ENCODE measurements at places on chromosomes 5 and 9.

DNA sequence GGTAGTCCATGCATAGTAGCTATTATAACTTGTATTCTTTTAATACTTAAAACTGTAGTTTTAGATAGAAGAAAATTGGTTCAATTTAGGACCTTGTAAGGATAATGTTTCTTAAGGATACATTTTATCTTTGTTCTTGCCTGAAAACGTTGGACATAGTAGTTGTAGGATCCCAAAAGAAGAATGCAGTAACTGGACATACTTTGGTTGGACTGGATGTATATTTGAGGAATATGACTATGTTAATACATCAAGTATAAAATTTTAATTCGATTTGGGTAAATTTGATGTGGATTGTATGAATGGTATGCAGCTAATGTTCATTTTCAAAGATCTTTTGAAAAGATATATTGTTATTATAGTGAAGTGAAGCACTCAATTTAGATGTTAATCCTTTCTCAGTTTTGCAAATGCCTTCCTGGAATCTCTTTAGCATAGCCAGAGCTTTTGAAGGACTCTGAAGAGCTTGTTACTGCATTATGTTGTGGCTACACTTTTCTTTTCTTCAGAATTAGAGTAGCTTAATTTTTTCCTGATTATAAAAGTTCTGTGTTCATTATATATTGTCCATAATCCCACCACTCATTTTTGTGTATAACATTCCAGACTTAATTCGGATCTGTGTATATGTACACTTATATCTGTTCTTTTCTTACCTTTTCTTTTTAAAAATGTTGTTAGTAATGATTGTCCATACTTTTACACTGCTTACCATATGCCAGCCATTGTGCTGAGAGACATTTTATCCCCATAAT lies 41.2 kb downstream of the LRRTM2 start:
- DNase-seq = no peak

DNA sequence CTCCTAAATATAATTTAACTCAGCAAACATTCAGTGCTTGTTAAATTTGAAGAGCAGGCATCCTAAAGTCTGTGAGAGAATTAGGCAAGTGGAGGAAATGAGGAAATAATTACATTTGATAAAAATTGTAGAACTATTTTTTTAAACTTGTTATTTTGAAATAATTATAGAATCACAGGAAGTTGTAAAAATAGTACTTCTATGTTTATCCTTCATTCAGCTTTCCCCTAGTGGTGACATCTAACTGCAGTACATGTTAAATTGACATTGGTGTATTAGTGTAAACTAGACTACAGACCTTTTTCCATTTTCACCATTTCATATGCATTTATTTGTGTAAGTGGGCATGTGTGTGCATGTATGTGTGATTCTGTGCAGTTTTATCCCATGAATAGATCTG lies 51.6 kb downstream of the F2RL2 start:
- DNase-seq = no peak

DNA sequence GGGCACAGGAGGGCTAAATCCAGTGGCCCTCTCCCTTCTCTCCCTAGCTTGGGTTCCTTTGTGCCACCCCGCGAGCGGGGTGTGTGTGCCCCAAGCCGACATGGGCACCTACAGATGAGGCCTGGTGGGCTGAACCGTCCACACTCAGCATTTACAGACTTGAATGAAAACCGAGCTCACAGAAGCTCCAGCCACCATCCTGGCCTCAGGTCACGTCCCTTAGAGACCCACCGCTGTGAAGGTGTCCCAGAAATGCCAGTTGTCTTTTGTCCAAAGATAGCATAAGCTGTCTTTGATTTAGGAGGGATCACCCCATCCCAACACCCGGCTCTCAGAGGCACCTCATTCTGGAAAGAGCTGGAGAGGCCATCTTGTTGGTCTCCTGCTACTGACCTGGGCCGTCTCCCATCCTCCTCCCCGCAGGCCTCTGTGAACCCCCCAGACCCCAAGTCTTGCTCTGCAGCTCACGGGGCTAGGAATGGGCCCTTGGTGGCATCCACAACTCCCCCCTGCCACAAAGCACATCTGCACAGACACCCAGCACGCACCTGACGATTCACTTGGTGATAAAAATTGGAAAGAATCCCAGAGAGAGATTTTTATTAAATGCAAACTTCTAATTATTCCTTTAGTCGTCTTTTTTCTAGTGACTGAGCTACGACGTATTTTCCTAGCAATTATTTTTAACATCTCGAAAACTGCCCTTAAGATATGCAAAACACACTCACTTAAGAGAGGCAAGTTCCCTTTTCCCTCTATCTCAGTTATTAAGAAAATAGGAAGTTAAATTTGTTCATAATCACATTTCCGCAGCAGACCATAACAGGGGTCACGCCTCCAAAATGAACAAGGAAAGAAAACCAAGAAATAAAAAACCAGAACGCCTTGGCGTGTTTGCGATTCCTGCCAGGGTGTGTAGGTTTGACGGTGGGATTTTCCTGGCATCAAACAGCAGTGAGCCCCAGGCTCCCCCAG lies 80.5 kb upstream of the LMX1B start:
- no peak for DNase-seq

DNA sequence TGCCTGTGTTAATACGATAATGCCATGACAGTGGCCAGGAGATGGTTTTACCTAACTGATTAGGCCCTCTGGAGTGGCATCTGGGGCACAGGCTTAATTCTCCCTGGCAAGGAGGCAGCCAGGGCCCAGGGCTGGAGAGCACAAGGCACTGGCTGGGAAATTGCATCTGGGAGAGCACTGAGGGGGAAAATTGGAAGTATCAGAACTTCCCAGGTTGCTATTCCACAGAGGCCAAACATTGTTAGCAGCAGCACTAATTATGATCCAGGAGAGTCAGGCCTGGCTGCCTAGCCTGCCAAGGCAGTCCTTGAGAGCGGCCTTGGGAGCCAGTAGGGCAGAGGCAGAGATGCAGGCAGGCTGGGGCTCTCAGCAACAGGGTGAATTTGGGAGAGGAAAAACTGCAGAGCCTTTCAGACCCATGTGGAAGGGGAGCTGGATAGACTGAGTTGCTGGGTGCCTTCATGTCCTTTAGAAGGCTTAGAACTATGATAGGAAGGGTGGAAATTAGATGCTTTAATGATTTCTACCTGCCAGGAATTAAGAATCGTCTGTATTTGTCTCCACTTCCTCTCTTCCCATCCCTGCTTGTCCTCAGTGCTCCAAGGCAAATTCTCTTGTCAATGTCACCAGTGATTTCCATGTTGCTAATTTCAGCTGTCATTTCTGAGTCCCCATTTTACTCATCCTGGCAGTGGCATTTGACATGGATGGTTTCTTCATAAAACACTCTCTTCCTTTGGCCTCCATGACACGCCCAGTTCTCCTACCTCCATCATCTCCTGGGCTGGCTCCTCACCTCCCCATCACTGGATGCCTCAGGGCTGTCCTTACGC lies 56.1 kb upstream of the HSPA9 start:
- no peak for DNase-seq

GRCh38 chr5:74042959-74043358 lies 417.0 kb downstream of the ARHGEF28 start:
- peak; percentile 8 for DNase-seq

DNA sequence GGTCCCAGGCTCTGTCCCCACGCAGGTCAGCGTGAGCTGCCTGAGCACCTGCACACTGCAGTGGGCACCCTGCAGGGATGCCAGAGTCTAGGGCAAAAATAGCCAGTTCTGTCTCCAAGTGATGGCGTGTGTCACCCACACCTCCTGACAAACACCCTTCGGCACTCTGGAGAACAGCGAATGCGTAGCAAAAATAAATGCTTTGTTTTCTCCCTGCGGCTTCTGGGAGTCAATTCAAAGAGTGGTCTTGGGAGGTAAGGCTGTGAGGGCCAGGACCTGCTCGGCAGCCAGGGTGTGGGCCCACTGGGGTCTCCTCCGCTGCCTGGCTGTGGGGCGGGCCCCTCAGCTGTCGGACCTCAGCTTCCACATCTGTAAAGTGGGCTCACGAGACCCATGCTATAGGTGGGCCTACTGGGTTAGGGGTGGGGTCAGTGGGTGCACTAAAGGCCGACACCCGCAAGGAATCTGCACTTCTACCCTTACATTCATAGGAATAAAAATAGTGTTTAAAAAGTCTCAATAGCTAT lies 37.4 kb downstream of the RASGEF1C start:
- DNase-seq = no peak

DNA sequence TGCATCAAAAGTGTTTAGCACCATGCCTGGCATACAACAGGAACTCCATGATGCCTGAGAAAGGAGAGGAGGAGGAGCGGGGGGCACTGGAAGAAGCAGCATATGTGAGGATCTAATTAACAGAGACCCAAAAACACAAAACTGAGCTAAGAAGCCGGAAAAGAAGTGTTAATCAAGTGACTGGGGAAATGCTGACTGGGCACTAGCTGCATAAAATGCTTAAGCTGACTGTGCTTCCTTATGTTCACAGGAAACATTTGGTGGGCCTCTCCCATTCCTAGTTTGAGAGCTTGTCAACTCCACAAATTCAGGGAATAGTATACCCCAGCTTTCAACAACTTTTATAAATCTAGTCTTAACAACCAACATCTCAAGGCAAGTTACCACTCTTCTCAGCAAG lies 26.6 kb downstream of the DEPDC1B start:
- no peak for DNase-seq

DNA sequence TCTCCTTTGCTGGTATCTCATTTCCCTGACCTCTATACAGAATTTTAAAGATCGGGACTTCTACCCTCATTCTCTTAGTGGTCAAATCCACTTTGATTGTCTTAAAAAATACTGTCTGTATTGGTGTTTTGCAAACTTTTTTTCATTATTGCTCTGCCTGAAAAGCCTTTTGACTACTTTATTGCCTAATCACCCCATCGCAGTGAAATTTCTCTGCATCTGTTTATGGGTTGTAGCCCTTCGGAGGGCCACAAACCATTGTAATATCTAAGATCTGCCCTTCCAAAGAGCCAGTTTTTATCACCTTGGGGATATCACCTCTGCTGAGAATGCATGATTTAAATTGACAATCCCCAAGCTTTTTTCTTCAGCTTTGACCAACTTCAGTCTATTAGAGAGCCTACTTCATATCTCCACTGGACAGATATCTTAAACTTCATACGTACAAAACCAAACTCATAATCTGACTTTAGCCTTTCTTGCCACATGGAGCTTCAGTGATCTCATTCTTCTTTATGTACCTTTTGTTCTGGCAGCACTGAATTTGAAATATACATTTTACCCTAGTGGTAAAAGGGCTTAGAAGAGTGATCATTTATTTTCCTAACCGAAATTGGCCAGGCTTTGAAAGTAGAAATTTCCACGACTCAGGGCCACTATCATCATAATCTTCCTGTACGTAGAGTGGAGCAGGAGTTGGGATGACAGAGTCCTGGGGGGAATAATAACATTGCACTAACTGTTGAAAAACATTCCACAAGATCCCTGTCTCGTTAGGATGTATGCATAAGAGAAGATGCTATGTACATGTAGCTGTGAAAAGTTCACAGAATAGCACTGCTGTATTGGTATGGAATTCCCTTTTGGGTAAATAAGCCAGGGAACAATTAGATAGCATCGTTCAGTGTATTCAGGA lies 21.4 kb downstream of the KIF2A start:
- no peak for DNase-seq

- DNase-seq = no peak
These were observed 150.9 kb upstream of the DMRT1 start for GRCh38 chr9:690517-691111.

- no peak for DNase-seq
These were observed 66.7 kb downstream of the TARS1 start for GRCh38 chr5:33507426-33507825.

GRCh38 chr9:5767968-5768932 lies 64.7 kb downstream of the ERMP1 start:
- DNase-seq = no peak

DNA sequence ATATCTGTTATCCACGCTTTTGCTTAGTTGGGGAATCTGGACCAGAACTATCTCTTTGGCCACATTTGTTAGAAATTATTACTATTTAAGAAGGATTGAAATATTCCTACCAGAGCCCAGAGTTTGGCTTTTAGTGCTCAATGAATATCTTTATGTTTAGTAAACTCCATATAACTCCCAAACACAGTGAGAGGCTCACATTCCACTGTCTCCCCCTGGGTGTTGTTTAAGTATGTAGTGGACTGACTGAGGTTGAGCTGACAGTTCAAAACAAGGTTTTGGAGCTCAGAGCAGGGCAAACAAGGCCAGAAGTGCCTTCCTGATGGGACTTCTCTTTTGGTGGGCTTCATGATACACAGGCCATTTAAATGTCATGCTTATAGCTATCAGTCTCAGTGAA lies 216.0 kb downstream of the SMARCA2 start:
- no peak for DNase-seq

DNA sequence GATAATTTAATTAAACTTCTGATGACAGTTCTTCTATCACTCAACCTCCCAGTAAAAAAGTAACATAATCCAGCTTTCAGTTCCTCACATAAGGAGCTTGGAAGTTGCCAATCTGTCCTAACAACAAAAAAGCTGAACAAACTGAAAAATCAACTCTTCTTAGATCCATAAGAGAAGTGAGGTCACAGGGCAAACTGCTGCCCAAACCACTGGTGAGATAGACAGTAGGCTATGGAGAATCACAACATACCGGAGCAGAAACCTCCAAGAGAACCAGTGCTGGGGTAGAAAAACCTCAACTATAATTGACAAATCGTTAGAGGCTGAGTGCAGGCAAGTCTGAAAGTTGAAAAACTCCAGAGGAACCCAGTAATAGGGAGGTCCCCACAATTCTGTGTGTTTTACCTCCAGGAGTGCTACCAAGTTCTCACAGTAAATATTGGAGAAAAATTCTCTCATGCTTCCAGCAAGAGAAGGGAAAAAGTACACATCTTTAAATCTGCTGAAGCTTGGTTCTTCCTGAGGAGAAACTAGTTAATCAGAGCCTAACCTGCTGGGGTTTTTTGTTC lies 300.0 kb downstream of the PDE4D start:
- no peak for DNase-seq

DNA sequence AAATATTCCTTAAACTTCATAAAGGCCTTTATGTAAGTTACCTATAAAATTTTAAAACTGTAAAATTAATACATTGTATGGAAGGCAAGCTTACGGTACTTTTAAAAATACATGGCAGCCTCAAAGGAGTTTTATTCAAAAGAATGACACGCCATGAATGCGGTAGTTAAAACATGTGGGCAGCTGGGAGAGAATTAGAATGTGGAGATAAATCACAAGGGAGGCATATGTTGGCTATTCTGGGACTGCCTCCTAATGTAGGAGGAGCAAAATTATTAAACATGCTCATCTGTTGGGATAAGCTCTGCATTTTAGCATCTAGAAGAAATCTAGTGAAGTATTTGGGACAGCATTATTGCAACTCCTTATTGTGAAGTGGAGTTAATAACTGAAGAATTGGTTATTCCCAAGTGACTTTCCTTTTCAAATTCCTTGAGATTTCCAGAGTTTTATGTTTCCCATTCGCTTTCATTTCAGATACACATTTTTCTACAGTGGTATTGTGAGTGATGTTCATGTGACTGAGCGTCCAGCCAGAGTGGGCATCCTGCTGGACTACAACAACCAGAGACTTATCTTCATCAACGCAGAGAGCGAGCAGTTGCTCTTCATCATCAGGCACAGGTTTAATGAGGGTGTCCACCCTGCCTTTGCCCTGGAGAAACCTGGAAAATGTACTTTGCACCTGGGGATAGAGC lies 109.4 kb downstream of the CMYA5 start:
- DNase-seq = no peak
